ENCODE measurements at places on chromosomes 11 and 22.

DNA sequence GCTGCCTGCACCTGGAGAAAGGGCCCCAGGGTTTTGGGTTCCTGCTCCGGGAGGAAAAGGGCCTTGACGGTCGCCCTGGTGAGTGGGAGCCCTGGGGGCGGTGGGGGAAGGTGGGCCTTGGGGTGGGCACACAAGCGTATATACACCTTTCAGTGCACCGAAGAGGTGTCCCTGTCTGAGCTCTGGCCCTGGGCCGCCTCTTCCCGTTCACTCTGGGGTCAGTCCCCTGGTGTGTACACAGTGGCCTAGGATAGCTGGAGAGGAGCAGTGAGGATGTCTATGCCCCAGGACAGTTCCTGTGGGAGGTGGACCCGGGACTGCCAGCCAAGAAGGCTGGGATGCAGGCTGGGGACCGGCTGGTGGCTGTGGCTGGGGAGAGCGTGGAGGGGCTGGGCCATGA, 2.8 kb downstream of the NHERF4 start:
- peak; percentile 4 for DNase-seq

GRCh38 chr11:73612601-73613140, 14.8 kb upstream of the FAM168A start:
- DNase-seq: no peak

DNA sequence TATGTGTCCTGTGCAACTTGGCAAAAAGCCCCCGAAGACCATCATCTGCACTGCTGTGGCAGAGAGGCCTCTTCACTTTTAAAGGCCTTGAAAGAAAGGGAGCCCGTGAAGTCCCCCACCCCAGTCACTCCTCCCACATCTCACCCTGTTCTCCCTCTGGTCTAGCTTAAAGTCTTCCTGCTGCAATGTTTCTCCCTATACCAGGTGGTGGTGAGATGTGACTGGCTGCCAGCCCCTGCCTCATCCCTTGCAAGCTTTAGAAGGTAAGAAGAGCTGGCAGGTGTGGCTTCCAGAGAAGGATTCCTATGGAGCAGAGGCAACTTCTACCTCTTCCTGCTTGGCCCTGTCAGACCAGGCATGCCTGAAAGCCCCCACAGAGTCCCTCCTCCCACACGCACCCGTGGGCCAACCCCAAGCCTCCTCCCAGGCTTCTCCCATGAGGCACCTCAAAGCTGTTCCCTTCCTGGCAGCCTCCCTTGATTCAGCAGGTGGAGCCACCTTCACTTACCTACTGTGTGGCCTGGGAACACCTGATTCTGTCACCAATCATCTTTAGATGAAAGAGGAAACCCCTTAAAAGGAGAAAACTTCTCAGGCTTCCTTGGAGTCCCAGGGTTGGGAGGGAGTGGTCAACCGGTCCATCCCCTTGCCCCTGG, 4.0 kb upstream of the TRIM29 start:
- no peak for DNase-seq

GRCh38 chr11:101321222-101321621, 191.6 kb upstream of the PGR start:
- DNase-seq: no peak

DNA sequence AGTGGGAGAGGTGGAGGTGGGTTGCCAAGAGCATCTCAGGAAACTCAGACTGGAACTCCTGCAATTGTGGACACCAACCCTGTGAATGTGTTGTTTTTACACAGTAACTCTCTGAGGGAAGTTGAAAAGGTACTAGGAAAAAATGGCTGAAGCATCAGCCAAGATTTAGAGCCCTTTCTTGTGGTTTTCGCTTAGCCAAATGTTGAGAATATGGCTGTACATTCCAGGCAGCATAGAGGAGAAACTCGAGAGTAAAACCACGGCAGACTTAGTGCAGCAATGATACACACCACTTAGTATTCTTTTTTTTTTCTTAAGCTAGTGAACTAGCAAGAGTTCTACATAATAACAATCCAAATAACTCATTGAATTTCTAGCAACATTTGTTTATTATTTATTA, 309.7 kb upstream of the MTNR1B start:
- no peak for DNase-seq

GRCh38 chr11:22407267-22407666, 69.1 kb downstream of the SLC17A6 start:
- no peak for DNase-seq
